ENCODE measurements at places on chromosomes 12 and 14. TPM values are rescaled to one million over a fixed set of nuclear protein-coding genes. Genes with fewer than 3 reads are reported as not detected.

Gene MGST1
- total RNA-seq: 60.1 TPM

Gene ZNF384
- 26.0 TPM for total RNA-seq

GRCh38 chr12:103680591-103681141 is 93.6 kb downstream of the STAB2 start:
- DNase-seq: no peak

GRCh38 chr14:34794217-34794616 is 79.8 kb upstream of the CFL2 start:
- no peak for DNase-seq

DNA sequence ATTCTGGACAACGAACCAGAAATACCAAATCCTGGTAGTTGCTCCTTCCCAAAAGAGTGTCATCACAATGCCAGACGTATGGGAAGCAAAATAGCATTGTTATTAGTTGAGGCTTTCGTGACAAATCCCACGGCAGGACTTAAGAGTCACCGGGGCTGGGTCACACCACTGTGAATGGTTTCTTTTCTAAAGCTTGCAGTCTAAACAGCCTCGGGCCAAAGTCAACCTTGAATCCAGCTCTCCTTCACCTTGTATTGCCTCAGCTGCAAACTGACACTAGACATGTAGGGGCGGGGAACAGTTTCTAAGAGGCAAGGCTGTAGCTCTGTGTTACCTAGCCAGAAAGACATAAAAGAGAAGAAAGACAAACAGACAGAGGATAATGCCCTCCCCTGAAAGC is 734.8 kb downstream of the MED13L start:
- no peak for DNase-seq

GRCh38 chr12:108822497-108823205 is 34.7 kb downstream of the SSH1 start:
- DNase-seq: no peak

Measured in Right ventricle myocardium inferior (tissue), 1 donor.